ENCODE measurements at places on chromosomes 1 and 21.

GRCh38 chr1:67020765-67021164 lies 33.2 kb downstream of the SLC35D1 start:
- DNase-seq, result no peak

- no peak for DNase-seq
Observed at GRCh38 chr1:145706086-145706664, 993 bp downstream of the PDZK1 start.

DNA sequence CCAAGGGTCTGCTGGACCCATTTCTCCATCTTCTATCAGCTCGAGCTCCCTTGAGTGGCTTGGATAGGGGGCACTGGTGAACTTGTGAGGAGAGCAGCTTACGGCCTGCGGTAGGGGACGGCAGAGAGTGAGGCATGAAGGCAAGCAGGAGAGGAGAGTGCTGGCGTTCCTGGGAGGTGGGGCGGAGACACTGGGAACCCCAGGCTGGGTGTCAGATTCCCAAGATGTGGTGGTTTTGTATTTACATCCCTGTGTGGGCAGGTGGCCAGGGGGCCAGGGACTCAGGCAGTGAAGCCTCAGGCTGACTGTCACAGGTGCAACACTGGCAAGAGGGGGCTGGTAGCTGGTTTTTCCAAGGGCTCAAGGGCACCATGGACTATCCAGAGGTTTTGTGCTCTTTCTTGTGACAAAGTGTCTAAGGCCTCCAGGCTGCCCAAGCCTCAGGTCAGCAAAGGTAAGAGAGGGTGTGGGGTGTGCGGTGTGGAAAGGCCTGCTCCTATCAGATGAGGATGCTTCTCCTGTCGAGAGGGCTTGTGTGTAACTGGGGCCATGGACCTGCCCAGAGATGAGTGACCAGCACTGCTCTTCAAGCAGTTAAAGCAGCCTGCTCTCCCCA lies 45.1 kb upstream of the ROR1 start:
- DNase-seq, result no peak

- DNase-seq, result no peak
Observed at GRCh38 chr1:224734261-224734935, 118.3 kb downstream of the CNIH3 start.

- DNase-seq, result no peak
Observed at GRCh38 chr1:100077531-100077930, 55.2 kb downstream of the SASS6 start.
